Astrocyte (in vitro differentiated cells and primary cell): ENCODE measurements at places on chromosomes 3 and 15. TPM values are rescaled to one million over a fixed set of nuclear protein-coding genes. Genes with fewer than 3 reads are reported as not detected.

Gene NRG4
- 0.18 TPM in 1 of 2 replicates, not detected in the other for total RNA-seq

GRCh38 chr3:16379838-16380237 is 114.8 kb downstream of the OXNAD1 start:
- DNase-seq, result no peak
- H3K36me3 ChIP-seq, result peaks cover 13% of the 10 kb centered on the region
- H3K27ac ChIP-seq, result no peak overlapping the region
- no peak overlapping the region for H3K4me3 ChIP-seq
- no peaks in the 10 kb centered on the region for H3K27me3 ChIP-seq
- H3K4me1 ChIP-seq, result peaks cover 8% of the 10 kb centered on the region

Gene KBTBD12
- total RNA-seq, result not detected in 2 replicates

- no peaks in the 10 kb centered on the region for H3K27me3 ChIP-seq
- H3K27ac ChIP-seq, result no peak overlapping the region
- no peaks in the 10 kb centered on the region for H3K36me3 ChIP-seq
- H3K4me1 ChIP-seq, result peaks cover 24% of the 10 kb centered on the region
- DNase-seq, result no peak
These were observed 20.9 kb upstream of the LMCD1 start for GRCh38 chr3:8480699-8481098.

Gene ALDH1A2
- total RNA-seq, result 0.98 and 1.7 TPM in 2 replicates

Gene IMPG2
- 0.26 and 0.30 TPM in 2 replicates for total RNA-seq

GRCh38 chr15:43251871-43252250 is 14.9 kb downstream of the TGM5 start:
- no peak for DNase-seq
- peaks cover 9% of the 10 kb centered on the region for H3K27me3 ChIP-seq
- no peak overlapping the region for H3K27ac ChIP-seq
- peaks cover 22% of the 10 kb centered on the region for H3K4me1 ChIP-seq
- H3K4me3 ChIP-seq, result no peak overlapping the region

Gene SPATA12
- not detected in 2 replicates for total RNA-seq

Gene RARRES1
- 1.2 and 3.2 TPM in 2 replicates for total RNA-seq

Gene TTLL13
- total RNA-seq, result 0.14 TPM in 1 of 2 replicates, not detected in the other

DNA sequence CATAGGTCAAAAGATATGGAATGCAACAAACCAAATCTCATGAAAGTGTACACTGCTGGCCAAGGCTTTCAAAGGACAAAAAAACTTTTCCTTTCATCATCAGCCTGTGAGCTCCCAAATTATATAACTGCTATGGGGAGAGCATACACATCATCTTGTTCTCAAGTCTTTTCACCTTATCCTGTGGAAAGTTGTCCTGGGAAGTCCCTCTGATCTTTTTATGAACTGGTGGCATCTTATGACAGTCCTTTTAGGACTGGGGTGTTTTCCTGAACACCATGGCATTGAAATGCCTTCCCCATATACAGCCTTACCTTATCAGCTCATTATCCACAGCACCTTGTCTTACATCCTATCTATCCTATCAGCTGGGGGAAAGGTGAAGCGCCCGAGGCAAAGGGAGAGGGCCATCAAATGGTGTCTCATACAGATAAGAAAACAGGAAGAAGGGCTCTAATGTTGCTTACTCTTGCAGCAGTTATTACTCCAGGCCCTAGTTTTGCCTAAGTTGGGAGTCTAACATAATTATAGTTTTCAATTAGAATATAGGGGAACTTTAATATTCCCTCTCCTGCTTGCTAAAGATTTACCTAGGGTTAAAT is 61.5 kb upstream of the GOLIM4 start:
- no peak overlapping the region for H3K4me3 ChIP-seq
- no peak overlapping the region for H3K27ac ChIP-seq
- no peak for DNase-seq
- H3K36me3 ChIP-seq, result no peaks in the 10 kb centered on the region
- no peaks in the 10 kb centered on the region for H3K27me3 ChIP-seq
- no peaks in the 10 kb centered on the region for H3K4me1 ChIP-seq

- H3K4me1 ChIP-seq, result no peaks in the 10 kb centered on the region
- no peak overlapping the region for H3K27ac ChIP-seq
- H3K27me3 ChIP-seq, result peaks cover 2% of the 10 kb centered on the region
- H3K4me3 ChIP-seq, result no peak overlapping the region
- no peaks in the 10 kb centered on the region for H3K36me3 ChIP-seq
These were observed 125.6 kb downstream of the ADAMTS17 start for GRCh38 chr15:100216182-100216581.

Gene SMCO1
- not detected in 2 replicates for total RNA-seq

Gene CCDC54
- total RNA-seq, result not detected in 2 replicates

DNA sequence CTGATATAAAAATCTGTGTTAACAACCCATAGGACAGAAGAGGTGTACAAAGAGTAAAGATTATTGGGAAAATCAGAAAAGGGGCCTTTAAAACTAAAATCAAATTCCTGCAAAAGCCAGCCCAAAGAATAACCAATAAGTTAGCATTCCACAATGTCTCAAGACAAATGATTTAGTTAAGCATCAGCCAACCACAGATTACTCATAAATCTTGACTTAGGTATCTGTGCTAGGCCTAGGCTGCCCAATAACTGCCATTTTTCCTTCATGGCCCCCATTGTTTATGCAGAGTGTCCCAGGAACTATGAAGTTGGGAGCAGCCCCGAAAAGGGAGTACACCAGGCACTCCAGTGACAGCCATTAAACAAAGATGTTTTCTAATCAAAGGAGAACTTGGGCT is 7.4 kb downstream of the TRANK1 start:
- no peaks in the 10 kb centered on the region for H3K27me3 ChIP-seq
- DNase-seq, result peak; percentile 58
- H3K36me3 ChIP-seq, result no peaks in the 10 kb centered on the region
- H3K27ac ChIP-seq, result no peak overlapping the region
- H3K4me3 ChIP-seq, result no peak overlapping the region
- H3K4me1 ChIP-seq, result peaks cover 14% of the 10 kb centered on the region

Gene SH3GL3
- total RNA-seq, result 2.5 and 2.7 TPM in 2 replicates

Gene GOLGA8S
- total RNA-seq, result 0.14 and 0.26 TPM in 2 replicates

DNA sequence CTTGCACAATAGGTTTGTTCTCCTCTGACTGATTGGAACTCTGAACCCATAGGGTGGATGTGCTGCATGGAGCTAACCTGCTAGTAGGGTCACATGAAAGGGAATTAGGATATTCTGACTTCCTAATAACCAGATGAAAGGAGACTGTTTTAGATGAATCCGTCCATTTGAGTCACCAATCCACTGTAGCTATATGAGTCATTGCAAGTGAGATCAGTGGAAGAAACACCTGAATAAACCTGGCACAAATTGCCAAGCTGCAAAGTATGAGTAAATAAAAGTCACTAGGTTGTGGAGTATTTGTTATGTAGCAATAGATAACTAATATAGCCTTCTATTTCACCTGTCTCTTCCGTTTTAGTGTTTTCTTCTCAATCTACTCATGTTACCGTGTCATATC is 584.4 kb downstream of the PDCD6IP start:
- DNase-seq, result no peak
- H3K27ac ChIP-seq, result no peak overlapping the region
- no peaks in the 10 kb centered on the region for H3K4me1 ChIP-seq
- no peaks in the 10 kb centered on the region for H3K36me3 ChIP-seq
- no peak overlapping the region for H3K4me3 ChIP-seq

DNA sequence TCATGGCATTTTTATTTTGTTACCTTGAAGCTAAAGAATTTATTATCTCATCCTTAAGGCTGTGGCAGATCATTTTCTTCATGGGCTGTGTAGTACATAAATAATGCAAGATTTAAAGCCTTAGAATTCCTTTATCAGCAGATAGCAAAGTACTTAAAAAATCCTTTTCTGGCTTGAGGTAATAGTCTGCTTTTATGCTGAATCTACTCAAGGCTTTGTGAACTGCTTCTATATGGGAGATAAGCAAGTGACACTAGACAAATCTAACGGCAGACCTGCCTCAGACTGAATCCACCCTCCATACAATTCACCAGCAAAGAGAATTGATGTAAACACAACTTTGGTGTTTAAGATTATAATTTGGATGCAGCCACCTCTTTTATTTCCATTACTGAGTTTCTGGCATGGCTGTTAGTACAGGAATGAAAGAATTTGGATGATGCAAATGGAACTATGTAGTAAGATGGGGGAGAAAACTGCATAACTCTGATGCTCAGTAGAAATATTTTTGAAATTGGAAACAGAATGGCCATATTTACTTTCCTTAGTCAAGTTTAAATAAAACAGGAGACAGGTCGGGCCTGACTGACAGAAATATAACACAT is 1121.5 kb downstream of the NAALADL2 start:
- H3K36me3 ChIP-seq, result no peaks in the 10 kb centered on the region
- no peak overlapping the region for H3K27ac ChIP-seq
- H3K4me1 ChIP-seq, result no peaks in the 10 kb centered on the region
- H3K27me3 ChIP-seq, result no peaks in the 10 kb centered on the region

DNA sequence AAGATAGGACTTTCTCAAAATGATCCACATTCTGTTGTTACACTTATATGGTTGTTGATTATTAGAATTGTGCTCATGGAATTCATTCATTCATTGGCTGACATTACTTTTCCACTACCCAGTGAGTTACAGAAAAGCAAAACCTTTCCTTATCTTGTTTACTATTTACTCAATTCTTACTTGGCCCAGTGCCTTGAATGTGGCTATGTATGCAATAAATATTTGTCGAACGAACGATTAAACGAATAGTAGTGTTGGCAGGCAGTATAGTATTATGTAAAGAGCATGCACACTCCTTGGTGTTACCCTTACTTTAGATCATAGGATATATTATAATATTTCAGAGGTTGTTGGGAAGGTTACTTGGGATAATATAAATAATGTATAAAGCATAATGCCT is 31.0 kb downstream of the CTDSPL2 start:
- no peaks in the 10 kb centered on the region for H3K27me3 ChIP-seq
- H3K36me3 ChIP-seq, result peaks cover 3% of the 10 kb centered on the region
- H3K4me3 ChIP-seq, result no peak overlapping the region
- DNase-seq, result no peak

- H3K4me3 ChIP-seq, result no peak overlapping the region
- no peak for DNase-seq
- no peaks in the 10 kb centered on the region for H3K36me3 ChIP-seq
- no peaks in the 10 kb centered on the region for H3K27me3 ChIP-seq
- H3K27ac ChIP-seq, result no peak overlapping the region
These were observed 107.6 kb downstream of the LRRK1 start for GRCh38 chr15:101026656-101027272.

DNA sequence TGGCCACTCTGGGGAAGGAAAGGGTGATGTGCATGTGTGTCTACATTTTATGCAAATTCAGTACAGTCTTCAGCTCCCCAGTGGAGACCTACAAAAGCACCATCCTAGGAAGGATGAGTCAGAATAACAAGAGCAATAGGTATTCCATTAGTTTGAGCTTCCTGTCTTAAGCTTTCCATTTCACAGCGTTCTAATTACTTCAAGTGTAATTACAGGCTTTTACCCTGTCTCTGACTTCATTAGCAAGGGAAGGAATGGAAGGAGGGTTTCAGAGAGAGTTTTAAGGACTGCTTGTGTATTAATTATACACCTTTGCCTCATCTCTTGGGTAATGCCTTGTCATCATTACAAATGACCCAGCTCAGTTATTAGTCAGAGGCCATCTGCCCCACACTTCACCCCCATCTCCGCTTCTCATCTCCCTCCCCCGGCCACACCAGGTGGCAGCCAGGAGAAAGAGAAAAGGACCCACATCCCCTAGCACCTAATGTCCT is 202.8 kb upstream of the MRPL3 start:
- no peaks in the 10 kb centered on the region for H3K36me3 ChIP-seq
- DNase-seq, result peak; percentile 68
- H3K4me1 ChIP-seq, result peaks cover 18% of the 10 kb centered on the region

DNA sequence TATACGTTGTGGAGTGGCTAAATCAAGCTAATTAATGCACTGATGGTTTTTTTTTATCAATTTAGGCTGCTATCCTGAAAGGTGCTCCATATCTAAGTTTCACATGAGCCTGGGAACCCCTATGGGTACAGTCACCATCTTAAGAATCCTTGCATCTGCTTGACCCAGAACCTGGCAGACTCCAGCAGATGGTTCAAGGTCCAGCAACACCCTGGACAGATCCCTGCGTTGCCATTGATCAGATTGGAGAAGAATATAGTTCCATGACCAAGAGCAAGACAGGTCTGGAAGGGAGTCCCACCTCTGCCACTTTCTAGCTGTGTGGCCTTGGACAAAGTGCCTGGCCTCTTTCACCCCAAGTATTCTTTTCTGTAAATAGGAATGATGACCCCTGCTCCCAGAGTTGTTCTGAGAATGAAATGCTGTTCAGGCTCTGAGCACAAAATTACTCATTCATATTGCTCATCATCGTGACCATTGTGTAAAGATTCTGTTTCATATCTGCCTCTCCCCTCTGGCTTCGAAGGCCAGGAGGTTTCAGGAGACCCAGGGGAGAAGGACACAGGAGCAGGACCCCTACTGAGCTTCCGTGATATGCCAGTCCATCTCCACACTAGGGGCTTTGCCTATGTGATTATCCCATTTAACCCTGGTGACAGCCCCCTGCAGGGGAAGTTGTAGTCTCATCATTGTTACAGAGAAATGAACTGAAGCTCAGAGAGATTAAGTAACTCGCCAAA is 30.0 kb upstream of the TSEN2 start:
- no peak overlapping the region for H3K27ac ChIP-seq
- no peak for DNase-seq
- H3K36me3 ChIP-seq, result no peaks in the 10 kb centered on the region

DNA sequence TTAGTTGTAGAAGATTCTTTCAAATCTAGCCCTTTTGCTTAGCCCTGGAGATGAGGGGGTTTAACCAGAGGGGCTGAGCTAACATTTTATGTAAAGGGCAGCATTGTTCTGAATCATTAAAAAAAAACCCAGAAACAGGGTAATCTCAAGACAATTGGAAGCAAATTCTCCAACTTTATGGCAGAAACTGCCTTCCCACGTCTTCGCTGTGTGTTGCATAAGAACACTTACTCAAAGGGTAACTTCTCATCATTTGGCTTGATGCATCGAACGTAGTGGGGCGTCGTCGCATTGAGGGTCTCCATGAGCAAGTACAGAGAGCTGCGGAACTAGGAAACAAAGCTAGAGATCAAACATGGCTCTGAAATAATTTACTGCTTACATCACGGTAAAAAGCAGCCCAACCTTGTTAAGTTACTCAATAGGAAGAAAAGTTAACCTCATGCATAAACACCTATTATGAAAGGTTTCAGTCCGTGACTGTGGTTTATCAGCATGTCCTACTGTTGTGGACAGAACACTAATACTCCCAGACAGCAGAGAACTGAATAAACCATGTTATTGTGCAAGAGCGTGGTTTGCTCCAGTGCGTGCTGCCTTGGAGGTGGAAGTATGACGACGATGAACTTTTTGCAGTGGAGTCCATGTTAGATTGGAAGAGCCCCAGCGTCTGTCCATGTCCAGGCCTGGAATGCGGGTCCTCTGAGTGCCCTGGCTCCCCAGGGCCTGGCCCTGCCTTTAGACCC is 48.7 kb downstream of the MYO5C start:
- H3K36me3 ChIP-seq, result no peaks in the 10 kb centered on the region
- no peaks in the 10 kb centered on the region for H3K27me3 ChIP-seq
- DNase-seq, result peak; percentile 79
- H3K4me1 ChIP-seq, result peaks cover 11% of the 10 kb centered on the region

GRCh38 chr3:46093966-46094365 is 66.7 kb upstream of the XCR1 start:
- peaks cover 4% of the 10 kb centered on the region for H3K4me1 ChIP-seq
- H3K27me3 ChIP-seq, result no peaks in the 10 kb centered on the region
- H3K36me3 ChIP-seq, result no peaks in the 10 kb centered on the region
- no peak overlapping the region for H3K4me3 ChIP-seq
- H3K27ac ChIP-seq, result no peak overlapping the region
